Myometrial cell (primary cell): ENCODE measurements at places on chromosomes 12 and 14. TPM values are rescaled to one million over a fixed set of nuclear protein-coding genes. Genes with fewer than 3 reads are reported as not detected.

The GIT2 gene
- total RNA-seq = 16.7 and 26.9 TPM in 2 replicates

The TMTC2 gene
- total RNA-seq = 2.9 and 4.3 TPM in 2 replicates

The SLCO1B3 gene
- total RNA-seq = not detected in 2 replicates

The ATG2B gene
- 10.4 and 12.8 TPM in 2 replicates for total RNA-seq

The CAPZA3 gene
- not detected in 2 replicates for total RNA-seq

The ASIC1 gene
- 1.4 TPM in 2 replicates for total RNA-seq

The TRIM9 gene
- under 0.01 and 0.58 TPM in 2 replicates for total RNA-seq
